ENCODE measurements at places on chromosomes 7 and 10.
A peak's percentile ranks its signal among the peaks of the same experiment; 100 is the strongest.

DNA sequence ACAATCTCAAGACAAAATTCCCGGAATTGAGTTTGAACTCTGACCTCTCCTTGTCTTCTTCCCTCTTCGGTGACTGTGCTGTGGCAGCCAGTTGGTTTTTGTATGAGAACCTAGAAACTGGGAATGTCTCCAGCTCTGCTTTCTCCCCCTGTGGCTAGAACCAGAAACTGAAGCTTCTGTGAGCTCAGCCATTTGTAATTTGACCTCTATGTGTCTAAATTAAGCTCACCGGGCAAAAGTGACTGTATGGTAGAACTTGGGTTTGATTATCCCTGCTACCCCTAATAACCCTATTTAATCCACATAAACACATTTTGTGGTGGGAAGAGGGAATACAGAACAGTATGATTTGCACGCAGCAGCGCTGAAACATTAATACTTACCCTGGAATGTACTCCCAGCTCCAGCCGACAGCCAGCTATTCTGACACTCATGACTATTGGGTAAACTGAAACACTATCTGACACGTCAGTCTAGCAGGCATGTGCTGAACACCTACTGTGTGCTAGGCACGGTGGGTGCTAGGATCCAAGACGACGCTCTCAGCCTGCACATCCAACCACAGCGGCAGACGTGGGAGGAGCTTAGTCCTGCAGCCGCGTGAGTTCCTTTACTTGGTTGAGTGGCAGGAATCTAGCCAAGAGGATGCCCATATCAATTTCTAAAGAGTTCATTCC is 324.8 kb downstream of the SFMBT2 start:
- DNase-seq: no peak

GRCh38 chr7:5248201-5248885 is 34.4 kb upstream of the SLC29A4 start:
- no peak for DNase-seq

- DNase-seq: no peak
Observed at GRCh38 chr10:94439275-94439861, 37.0 kb downstream of the TBC1D12 start.

GRCh38 chr7:141911391-141911790 is 4.8 kb upstream of the OR9A4 start:
- no peak for DNase-seq

DNA sequence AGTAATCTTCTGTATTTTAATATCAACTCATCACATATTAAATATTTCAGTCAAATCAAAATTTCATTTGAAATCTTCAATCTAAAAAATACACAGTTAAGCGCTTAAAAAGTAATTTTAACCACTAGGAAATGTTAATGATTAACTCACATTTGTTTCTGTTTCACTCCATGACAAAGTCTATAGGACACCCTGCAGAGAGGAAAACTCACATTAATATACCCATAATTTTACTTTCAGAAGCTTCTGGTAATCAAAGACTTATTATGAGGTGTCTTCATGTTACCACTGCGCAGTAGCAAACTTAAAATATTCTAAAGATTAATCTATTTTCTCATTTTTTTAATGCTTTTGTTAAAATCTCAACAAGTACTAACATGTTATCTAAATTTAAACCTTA is 41.0 kb upstream of the ZNF518A start:
- DNase-seq: no peak

DNA sequence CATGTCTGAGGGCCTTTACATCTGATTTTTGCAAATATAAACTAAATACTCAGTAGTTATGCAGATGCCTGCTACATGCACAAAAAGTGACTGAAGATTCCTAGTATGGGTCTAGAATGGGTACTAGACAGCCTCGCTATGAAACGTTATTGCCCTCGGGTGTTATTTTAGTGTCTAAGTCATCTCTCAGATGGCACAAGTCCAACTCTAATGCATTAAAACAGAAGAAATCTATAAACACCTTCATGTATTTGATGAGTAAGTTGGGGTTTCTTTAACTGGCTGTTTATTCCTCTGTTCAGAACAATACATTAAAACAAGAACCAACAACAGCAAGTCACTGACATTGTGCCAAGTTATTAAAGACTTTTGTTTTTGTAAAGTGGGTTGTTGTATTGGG is 41.6 kb downstream of the TEX36 start:
- DNase-seq: no peak

GRCh38 chr7:30660331-30661255 is 21.7 kb downstream of the CRHR2 start:
- DNase-seq: no peak

GRCh38 chr10:124653811-124654651 is 90.1 kb downstream of the FAM53B start:
- no peak for DNase-seq

DNA sequence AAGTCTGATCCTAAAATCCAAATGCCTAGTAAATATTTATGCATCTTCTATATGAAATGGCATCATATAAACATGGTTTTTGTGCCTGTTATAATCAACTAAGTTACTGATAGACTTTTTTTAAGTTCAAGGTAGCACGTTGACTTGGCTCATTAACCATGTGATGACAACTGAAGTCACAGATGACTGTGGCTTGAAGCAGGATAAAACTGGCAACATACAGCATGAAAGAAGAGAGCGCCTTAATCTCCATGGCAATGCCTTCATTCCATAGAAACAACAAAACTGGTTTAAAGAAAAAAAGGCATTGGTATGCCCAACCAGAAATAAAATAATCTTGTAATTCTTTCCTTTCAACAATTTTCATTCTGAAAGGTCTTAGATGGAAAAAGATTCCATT is 188.9 kb upstream of the CDK1 start:
- DNase-seq: no peak

DNA sequence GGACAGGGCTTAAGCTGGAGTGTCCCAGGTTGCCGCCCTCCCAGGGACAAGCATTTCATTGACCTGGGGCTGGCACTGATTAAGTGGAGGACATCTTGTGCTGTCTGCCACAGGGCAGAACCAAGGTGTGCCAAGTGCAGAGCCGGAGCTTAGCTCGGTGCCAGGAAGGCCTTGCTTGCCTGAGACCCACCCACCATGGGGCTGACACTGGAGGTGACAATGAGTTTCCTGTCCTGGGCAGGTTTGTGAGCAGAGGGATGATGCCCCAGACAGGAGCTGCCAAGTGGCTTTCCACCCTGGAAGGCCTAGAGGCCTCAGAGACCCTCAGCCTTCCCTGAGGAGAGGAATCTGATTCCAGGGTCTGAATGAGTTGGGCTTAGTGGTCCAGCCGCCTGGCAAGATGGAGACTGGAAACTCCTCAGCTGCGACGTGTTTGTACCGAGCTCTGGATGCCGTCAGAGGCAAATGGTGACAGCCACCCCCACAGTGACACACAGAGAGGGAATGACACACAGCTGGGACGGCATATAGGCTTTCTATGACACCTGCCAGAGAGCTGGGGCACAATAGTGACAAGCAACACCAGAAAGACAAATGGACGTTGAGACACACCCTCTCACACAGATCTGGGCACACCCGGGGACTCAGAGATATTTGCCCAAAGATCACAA is 2.6 kb downstream of the ADCYAP1R1 start:
- DNase-seq: no peak

DNA sequence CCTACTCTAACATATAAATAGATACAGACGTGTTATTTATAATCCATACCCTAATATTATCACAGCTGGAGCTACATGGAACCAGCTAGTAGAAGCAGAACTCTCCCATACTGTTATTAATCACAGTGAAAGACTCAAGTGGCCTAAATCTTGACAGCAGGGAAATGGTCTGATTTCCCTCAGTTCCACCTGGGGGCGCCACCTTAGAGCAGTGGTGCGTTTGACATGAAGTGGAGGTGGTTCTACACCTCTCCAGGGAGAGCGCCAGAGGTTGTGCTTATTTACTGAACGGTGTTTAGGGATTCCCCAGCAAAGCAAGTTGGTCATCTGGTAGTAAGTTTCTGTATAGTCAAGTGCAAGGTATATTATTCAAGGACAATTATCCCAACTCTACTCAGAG is 17.6 kb downstream of the DNTT start:
- DNase-seq: no peak

GRCh38 chr7:142795339-142795863 is 24.6 kb downstream of the PRSS2 start:
- DNase-seq: peak; percentile 61

DNA sequence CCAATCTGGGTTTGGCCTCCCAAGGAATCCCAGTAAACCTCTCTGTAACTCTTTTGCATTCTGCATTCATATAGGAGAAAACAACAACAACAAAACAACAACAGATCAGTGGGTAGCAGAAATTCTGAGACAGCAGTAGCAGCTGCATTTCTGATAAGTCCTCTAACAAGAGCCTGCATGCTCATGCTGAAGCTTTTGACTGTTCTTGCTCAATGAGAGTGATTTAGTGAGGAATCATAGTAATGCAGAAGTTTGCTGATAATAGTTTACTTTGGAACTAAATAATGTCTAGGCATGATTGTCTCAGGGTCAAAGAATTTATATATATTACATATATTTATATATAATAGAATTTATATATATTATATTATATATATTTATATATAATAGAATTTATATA is 35.2 kb downstream of the BMPER start:
- no peak for DNase-seq

DNA sequence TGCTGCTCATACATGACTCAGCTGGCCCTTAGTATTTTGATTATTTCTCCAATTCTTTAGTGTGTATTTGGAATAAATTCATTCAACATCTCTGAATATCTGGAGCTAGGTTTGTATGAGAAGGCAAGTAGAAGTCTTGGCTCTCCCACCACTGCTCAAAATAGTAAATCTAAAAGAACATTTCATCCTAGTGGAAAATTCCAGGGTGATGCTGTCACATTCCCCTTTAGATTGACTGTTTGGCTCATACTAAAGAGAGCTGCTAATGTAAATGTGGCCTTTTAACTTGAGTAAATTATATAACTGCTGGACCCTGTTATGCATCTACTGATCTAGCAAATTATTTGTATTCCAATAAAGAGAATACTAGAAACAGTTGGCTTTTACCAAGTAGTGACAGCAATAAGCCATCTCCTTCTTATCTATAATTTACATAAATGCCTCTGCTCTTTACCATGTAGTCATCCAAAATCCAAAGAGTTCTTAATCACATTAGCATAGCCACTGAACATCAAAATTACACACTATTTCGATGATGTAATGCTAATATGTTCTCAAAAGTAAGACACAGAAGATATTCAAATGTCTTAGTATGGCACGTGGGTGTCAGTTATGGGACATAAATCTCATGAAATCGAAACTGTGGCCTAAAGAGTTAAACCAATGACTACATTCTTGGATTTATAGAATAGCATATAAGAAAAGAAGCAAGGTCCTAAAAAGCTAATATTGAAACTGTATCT is 86.9 kb upstream of the KCND2 start:
- no peak for DNase-seq

GRCh38 chr10:7534480-7534852 is 123.6 kb upstream of the SFMBT2 start:
- DNase-seq: no peak

GRCh38 chr7:126716321-126716720 is 536.4 kb downstream of the GRM8 start:
- DNase-seq: no peak

- DNase-seq: no peak
Observed at GRCh38 chr10:119328223-119328622, 120.9 kb downstream of the GRK5 start.

DNA sequence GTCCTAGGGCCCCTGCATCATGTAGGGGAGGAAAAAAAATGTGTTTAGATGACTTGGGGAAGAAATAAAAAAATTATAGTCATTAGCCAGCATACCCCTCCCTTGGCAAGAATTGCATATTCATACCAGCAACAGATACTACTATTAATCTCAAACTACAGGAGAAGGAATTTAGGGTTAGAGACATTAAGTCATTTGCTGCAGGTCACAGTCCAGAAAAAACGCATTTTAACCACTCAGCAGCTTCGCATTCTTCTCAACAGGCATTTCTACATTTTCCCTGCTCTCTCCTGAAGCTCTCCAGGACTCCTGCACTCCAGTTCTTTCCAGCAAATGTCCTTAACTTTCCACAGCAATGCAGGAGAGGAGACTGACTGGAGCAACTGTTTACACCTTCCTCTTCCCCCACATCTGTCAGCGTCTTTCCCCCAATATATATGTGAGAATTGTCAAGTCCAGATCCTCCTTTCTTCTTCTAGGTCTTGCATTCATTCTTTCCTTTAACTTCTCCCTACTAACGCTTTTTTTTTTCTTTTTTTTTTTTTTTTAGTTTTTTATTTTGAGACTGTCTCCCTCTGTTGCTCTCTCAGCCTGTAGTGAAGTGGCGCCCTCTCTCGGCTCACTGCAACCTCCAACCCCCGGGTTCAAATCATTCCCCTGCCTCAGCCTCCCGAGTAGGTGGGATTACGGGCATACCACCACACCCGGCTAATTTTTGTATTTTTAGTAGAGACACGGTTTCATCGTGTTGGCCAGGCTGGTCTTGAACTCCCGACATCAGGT is 35.6 kb downstream of the PRPS1L1 start:
- no peak for DNase-seq

GRCh38 chr10:100482181-100482833 is 19.5 kb downstream of the WNT8B start:
- DNase-seq: peak; percentile 50

GRCh38 chr7:107118109-107118900 is 50.5 kb upstream of the HBP1 start:
- no peak for DNase-seq

DNA sequence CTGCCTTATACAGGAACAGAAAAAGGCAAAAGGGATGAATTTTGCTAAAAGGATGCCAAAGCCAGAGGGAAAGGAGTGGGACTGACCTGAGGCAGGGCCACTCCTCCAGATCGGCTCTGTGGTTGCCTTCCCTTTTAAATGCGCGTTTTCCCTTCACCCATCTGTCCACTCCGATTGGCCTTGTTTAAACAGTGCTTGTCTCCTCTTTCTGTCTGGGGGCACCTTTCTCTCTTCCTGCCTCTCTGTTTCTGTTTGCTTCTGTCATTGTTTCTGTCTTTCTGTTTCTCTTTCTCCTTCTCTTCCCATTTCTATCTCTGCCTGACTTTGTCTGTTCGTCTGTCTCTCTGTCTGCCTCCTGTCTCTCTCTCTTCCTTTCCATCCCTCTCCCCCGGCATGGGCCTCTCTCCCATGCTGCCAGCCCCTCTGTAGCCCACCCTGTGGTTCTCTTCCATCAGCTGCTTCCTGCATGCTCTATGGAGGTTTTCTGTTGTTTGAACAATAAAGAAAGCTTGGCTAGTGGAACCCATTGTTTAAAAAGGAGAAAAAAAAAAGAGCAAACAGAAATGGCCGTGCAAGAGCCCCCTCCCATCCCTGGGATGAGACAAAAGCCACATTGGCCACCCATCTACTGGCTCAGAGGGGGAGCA is 29.5 kb upstream of the HSPB1 start:
- DNase-seq: no peak

GRCh38 chr10:63521416-63522276 is 445 bp downstream of the REEP3 start:
- peak; percentile 34 for DNase-seq

- no peak for DNase-seq
Observed at GRCh38 chr7:33336820-33337219, 207.5 kb downstream of the BBS9 start.

DNA sequence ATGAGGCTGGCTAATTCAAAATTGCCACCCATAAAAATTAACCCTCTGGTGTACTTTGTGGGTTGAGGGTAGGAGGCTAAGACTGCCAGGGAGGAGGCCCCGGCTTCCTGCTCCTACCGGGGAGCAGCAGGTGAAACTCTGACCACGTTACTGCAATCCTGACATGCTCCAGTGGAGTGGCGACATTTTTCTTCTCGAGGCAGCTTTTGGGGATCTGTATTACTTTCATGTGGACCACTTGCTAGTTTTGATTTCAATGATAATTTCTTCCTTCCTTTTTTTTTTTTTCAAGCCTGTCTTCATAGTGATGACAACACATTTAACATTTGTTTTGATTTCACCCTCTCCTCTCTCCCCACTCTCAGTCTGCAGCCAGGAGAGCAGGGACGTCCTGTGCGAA is 14.6 kb downstream of the GATA3 start:
- DNase-seq: no peak

GRCh38 chr7:55533729-55534080 is 38.6 kb downstream of the VOPP1 start:
- DNase-seq: no peak

Data from effector CD4-positive, alpha-beta T cell (primary cell).